ENCODE measurements at places on chromosomes 6 and 20. TPM values are rescaled to one million over a fixed set of nuclear protein-coding genes. Genes with fewer than 3 reads are reported as not detected.

DNA sequence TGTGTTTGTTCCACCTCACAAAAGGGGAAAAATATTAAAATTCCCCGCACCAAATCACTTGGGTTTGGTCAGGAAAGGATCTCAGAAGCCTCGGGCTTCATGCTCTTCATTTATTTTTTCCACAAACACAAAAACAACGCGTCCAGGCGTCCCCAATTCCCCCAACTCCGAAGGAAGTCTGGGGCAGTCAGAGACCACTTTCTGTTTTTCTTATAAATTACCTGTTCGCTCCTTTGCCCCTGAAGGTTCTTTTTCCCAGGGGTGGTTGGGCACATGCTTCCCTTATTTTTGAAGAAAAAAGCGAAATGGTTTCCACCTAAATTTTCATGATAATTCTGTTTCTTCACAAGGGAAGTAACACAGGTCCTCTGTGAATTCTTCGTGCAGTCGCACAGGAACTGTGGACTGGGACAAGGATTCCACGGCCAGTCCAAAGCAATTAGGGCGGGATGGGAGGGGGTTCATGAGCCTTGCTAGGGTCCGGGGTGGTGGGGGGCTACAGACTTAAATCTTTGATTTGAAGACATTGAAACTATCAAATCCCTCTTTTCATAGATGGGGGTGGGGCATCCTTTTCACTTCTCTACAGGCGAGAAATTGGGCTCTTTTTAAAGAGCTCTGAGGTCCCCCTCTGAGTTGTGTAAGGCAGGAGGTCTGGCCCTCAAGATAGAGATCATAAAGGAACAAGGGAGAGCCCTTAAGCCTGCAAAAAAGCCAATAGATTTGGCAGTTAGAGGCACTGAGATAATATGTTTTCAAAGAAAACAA is 30.5 kb upstream of the HFE start:
- H3K27me3 ChIP-seq, result no peaks in the 10 kb centered on the region
- peaks cover 2% of the 10 kb centered on the region for H3K36me3 ChIP-seq

PDE10A gene
- total RNA-seq, result 0.20 TPM

DNA sequence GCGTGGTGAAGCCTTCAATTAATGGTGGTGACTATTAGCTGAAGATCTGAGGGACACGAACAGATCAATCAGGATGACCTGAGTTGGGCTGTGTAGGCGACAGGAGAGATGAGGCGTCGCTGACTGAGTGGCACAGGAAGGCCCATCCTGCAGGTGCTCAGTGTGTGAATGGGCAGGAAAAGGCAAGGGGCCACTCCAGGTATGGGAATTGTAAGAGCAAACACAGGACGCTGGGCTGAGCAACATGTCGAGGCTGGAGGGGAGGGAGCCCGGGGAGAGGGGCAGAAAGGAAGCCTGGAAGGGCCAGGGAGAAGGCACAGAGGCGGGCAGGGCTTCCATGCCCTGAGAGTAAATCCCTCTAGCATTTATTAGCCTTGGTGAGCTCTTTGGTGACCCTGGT is 151.0 kb downstream of the VEGFA start:
- peaks cover 17% of the 10 kb centered on the region for H3K4me1 ChIP-seq
- H3K4me3 ChIP-seq, result no peak overlapping the region
- no peak for DNase-seq
- no peaks in the 10 kb centered on the region for H3K36me3 ChIP-seq

DNA sequence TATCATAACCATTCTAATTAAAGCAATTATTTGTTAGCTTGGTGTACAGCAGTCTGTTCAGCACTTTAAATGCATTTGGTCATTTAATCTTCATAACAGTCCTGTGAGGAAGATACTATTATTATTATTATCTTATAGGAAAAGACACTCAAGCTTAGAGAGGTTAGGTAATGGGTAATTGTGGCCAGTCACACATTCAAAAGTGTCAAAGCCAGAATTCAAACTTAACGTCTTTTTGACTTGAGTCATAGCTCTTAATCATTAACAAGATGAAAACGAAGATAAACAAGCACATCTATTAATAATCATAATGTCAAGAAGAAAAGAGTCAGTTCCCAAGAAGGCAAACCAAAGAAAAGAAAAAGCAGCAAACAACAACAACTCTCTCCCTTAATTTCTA is 251.0 kb downstream of the SYNE1 start:
- H3K4me1 ChIP-seq, result no peaks in the 10 kb centered on the region
- no peaks in the 10 kb centered on the region for H3K36me3 ChIP-seq
- H3K27ac ChIP-seq, result no peak overlapping the region

SLC22A7 gene
- not detected for total RNA-seq

GRCh38 chr6:11974089-11974488 is 38.0 kb upstream of the HIVEP1 start:
- no peaks in the 10 kb centered on the region for H3K27me3 ChIP-seq
- peaks cover 10% of the 10 kb centered on the region for H3K4me1 ChIP-seq
- H3K27ac ChIP-seq, result no peak overlapping the region
- H3K4me3 ChIP-seq, result no peak overlapping the region
- no peak for DNase-seq

- peaks cover 3% of the 10 kb centered on the region for H3K4me1 ChIP-seq
- H3K27ac ChIP-seq, result no peak overlapping the region
- no peak overlapping the region for H3K4me3 ChIP-seq
- no peaks in the 10 kb centered on the region for H3K36me3 ChIP-seq
- no peaks in the 10 kb centered on the region for H3K27me3 ChIP-seq
- DNase-seq, result no peak
Measured at GRCh38 chr20:63772781-63773518, 33.4 kb downstream of the SLC2A4RG start.

DNA sequence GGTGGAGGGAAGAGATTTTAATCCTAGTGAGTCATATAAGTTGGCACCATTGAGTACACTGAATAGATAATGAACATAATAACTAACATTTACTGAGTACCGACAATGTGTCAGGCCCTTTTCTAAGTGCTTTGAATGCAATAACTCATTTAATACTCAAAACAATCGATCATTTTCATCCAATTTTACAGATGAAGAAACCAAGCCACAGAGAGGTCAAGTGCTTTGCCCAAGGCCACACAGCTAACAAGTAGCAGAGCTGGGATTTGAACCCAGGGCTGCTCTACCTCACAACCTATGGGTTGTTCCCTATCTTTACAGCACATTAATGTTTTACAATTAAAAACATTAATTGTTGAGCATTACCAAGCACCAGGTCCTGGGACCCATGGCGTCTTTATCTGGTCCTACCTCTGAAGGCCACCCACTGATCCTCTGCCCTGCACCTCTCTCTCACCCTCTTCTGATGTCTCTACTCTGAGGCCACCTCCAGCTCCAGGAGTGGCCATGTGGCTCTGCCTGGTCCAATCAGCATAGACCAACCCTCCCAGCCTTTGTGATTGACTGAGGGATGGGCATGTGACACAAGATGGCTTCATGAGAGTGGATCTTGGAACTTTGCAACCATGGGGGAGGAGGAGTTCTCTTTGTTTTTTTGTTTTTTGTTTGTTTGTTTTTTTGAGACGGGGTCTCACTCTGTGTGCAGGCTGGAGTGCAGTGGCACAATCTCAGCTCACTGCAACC is 83.9 kb downstream of the KCNB1 start:
- peaks cover 2% of the 10 kb centered on the region for H3K36me3 ChIP-seq
- H3K27ac ChIP-seq, result no peak overlapping the region
- no peak overlapping the region for H3K4me3 ChIP-seq
- no peak for DNase-seq

DNA sequence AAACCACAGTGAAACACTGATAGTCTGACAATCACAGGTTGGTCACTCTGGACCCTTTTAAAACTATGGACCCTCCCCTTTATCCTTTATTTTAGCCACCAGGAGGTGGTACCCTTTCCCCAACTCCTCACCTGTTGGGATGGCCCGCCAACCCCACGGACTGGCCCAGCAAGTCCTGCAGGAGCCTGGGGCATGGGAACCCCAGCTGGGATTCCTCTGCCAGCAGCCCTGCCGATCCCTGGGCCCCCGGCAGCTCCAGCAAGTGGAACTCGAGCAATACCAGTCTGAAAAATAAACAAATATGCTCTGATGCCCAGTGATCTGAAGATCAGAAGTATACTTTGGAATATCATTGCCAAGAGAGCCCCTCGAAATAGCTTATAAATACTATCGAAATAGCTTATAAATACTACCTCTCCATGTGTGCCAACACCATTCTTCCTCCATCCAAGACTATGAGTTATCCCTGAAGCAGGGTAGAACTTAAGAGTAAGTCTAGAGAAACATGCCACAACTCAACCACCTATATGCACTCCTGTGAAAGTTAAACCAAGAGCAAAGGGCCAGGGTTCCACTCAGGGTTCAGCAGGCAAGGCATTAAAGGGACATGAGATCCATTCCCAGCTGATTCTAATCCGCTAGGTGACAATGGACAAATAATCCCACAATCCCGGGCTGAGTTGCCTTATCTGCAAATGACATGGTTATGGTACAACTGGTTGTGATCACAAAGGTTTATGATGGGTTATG is 6.8 kb downstream of the SNRPB start:
- peak overlapping the region; percentile 60 for H3K27ac ChIP-seq
- H3K4me3 ChIP-seq, result no peak overlapping the region
- H3K36me3 ChIP-seq, result peaks cover 27% of the 10 kb centered on the region

DNA sequence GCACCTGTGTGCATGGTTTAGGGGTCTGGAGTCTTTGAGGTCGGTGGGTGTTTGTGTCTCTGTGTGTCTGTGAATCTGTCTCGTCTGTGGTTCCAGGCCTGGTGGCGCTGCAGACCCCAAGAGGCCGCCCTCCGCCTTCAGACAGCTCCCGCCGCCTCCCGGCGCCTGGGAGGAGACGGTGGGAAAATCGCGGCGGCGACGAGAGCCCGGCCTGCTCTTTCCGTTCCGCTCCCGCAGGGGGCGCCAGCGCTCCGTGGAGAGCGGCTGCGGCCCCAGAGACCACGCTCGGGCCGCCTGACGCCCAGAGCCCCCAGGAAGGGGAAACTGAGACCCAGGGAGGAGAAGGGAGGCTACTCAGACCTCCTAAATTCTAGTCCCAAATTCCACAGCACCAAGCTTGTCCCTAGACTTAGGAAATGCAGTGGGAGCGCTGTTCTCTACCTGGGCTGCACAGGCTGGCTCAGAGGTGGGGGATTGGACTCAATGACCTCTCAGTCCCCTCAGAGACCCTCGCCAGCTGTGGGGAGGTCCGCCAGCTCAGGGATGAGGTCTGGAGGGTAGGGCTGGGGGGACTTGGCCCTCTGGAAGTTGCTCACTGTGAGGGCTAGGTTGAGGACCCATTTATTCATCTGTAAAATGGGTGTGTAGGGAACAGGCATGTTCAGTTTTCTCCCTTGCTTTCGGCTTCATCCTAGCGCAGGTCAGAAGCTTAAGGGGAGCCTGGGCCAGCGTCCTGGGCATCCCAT is 36.9 kb upstream of the BLCAP start:
- no peak overlapping the region for H3K27ac ChIP-seq
- peak; percentile 48 for DNase-seq
- H3K36me3 ChIP-seq, result peaks cover 4% of the 10 kb centered on the region
- peaks cover 11% of the 10 kb centered on the region for H3K4me1 ChIP-seq
- H3K27me3 ChIP-seq, result peaks cover 77% of the 10 kb centered on the region

GRCh38 chr6:35190306-35190705 is 23.4 kb upstream of the SCUBE3 start:
- H3K27ac ChIP-seq, result no peak overlapping the region
- H3K4me1 ChIP-seq, result peaks cover 7% of the 10 kb centered on the region
- H3K36me3 ChIP-seq, result no peaks in the 10 kb centered on the region
- DNase-seq, result no peak
- H3K27me3 ChIP-seq, result peaks cover 43% of the 10 kb centered on the region

ZBTB46 gene
- 0.21 TPM for total RNA-seq

FNDC1 gene
- not detected for total RNA-seq

GRCh38 chr6:51386347-51386836 is 567.7 kb downstream of the TFAP2B start:
- no peaks in the 10 kb centered on the region for H3K4me1 ChIP-seq
- no peak for DNase-seq
- no peaks in the 10 kb centered on the region for H3K36me3 ChIP-seq
- H3K27ac ChIP-seq, result no peak overlapping the region
- H3K27me3 ChIP-seq, result no peaks in the 10 kb centered on the region

DNA sequence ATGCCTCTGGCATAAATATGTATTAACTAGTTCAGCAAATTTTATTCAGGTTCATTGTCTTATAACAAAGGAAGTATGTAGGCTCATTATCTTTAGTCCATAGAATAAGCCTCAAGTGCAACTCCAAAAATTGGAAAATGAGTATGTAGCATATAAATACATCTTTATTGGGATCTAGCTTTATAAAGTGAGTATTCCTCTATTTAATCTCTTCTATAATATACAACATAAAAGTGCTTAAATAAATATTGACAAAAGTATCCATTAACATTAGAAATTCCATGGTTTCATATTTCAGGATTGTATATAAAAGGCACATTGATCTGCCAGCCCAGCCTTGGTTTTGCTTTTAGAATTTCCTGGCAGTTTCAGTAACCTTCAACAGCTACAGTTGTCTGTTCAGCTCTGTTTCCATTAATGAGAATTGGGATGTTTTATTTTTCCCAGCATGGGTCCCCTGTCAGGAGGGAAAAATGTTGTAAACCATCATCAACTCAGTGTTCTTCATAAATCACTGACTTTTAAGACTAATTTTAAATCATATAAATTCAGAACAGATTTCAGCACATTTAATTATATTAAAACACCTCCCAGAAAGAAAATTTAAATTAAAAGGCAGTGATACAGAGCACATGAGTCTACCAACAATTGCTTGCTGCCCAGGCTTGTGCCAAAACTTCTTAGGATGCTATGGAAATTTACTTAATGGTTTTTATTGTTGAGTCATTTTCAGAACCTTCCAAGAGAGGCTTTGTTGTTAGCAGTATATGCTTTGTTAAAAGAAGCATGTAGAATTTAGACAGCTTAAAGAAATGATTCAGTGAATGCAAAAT is 119.7 kb downstream of the ADGRG6 start:
- DNase-seq, result no peak
- no peak overlapping the region for H3K27ac ChIP-seq
- H3K4me1 ChIP-seq, result no peaks in the 10 kb centered on the region
- peaks cover 5% of the 10 kb centered on the region for H3K27me3 ChIP-seq
- no peaks in the 10 kb centered on the region for H3K36me3 ChIP-seq

DNA sequence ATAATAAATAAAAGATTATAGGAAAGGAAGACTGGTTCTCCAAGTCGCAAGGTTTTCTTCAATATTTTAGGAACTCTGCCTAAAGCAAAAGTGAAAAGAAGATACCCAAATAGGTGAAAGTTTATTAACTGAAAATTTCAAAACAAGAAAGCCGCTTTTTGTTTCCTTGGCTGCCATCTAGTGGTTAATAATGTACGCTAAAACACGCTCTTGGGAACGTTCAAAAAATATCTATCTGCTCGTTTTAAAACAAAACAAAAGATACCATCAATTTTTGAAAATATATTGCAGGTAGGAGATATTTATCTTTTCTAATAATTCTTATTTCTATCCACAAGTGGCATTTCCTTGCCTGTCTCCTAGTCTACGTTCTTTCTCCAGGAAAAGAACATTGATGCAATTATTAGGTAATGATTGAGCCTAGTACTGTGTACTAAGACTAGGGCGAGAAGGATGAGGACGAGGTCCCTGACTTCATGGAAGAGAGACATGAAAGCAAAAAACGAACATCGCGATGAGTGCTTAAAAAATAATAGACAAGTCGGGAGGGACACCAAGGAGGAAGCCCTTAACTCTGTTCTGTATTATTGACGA is 97.2 kb downstream of the SPTLC3 start:
- no peak overlapping the region for H3K4me3 ChIP-seq
- H3K27me3 ChIP-seq, result peaks cover 27% of the 10 kb centered on the region
- peaks cover 4% of the 10 kb centered on the region for H3K4me1 ChIP-seq
- H3K27ac ChIP-seq, result no peak overlapping the region

TP53TG5 gene
- not detected for total RNA-seq

- no peak overlapping the region for H3K27ac ChIP-seq
- H3K36me3 ChIP-seq, result no peaks in the 10 kb centered on the region
- peaks cover 4% of the 10 kb centered on the region for H3K4me1 ChIP-seq
- H3K4me3 ChIP-seq, result no peak overlapping the region
Measured at GRCh38 chr6:3282476-3283236, 23.9 kb downstream of the PSMG4 start.

DNAAF9 gene
- total RNA-seq, result 6.7 TPM

GRCh38 chr20:38523697-38524096 is 51.1 kb downstream of the RALGAPB start:
- no peak for DNase-seq
- H3K27me3 ChIP-seq, result no peaks in the 10 kb centered on the region
- peaks cover 15% of the 10 kb centered on the region for H3K36me3 ChIP-seq
- no peak overlapping the region for H3K27ac ChIP-seq

Measured in T-helper 17 cell (primary cell).